ENCODE measurements at places on chromosomes 6 and 20.

DNA sequence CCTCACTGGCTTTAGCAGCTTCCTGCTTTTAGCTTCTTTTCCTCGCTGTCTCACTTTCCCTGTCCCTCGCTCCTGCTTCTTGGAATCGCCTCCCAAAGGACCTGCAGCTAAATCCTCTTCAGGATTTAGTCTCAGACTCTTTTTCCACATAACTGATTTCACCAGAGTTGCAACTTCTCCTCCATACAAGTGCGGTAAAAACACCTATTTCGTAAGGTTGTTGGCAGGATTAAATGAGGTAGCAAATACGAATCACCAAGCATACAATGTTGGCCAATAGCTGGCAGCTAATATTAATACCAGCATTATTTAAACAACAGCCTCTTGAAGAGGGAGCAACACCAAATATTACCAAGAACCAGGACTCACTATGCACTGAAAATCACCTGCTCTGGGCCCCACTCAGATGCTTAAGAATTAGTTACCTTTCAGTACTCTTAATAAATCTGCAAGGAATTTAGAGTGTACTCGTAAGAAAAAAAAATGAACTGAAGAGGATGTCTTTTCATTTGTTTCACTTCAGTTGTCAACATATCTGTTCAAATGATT, 123.0 kb downstream of the DTNBP1 start:
- DNase-seq: peak; percentile 48

- DNase-seq: no peak
These were observed 493.8 kb downstream of the UTRN start for GRCh38 chr6:144778773-144779492.

GRCh38 chr6:13378669-13379590, 50.6 kb upstream of the TBC1D7 start:
- no peak for DNase-seq

DNA sequence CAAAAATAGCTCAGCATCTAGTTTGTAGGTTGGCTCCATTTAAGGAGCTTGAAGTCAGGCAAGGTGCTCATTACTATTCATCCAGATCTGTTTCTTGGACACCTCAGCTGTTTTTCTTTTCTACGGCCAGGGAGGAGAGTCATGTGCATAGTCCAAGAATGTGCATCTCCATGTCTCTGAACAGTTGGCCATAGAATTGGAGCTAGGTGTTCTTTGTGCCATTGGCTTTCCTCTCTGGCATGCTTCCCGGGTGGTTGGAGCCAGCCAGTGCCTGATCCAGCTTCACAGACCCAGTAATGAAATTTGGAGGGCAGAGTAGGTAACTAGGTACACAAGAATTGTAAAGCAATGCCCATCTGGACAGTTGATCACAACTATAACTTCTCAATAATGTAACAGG, 21.6 kb downstream of the EYA4 start:
- no peak for DNase-seq

- DNase-seq: no peak
These were observed 256.6 kb downstream of the EYS start for GRCh38 chr6:65450451-65450850.

- no peak for DNase-seq
These were observed 1.9 kb downstream of the ELOVL2 start for GRCh38 chr6:11042025-11042749.

DNA sequence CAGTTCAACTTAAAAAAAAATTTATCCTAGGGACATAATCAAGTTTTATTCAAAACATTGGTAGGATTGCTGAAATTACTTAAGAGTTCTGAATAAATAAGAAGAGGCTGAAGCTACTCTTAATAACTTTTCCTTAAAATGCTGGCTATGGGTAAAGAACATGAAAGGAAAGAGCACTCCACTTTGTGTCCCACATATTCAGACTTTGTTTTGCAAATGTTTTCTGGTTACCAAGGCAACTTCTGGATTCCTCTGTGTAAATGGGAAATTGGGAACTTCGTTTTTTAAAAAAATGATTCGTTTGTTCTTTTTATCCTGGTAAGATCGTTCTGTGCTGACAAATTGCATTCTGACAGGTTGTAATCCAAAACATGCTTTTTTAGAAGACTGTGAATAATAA, 115.0 kb downstream of the KIF6 start:
- DNase-seq: peak; percentile 11

GRCh38 chr6:31467151-31467550, 30.8 kb upstream of the MICB start:
- no peak for DNase-seq

GRCh38 chr6:133313068-133313467, 71.9 kb downstream of the EYA4 start:
- DNase-seq: no peak

DNA sequence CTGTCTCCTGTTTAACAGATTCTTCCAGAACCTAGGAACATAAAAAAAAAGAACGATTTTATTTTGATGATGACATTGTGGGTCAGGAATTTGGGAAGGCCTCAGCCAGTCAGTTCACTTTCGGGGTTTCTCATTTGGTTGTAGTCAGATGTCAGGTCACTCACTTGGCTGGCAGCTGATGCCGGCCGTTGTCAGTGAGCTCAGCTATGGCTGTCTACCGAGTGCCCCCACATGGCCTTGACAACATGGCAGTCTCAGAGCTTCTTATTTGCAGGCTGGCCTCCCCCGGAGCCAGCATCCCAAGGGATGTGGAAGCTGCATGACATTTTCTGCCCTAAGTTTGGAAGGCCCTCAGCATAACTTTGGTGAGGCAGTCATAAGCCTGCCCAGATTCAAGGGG, 11.5 kb downstream of the RNF217 start:
- no peak for DNase-seq

- DNase-seq: peak; percentile 56
These were observed 31.2 kb downstream of the PARD6B start for GRCh38 chr20:50762435-50763220.

DNA sequence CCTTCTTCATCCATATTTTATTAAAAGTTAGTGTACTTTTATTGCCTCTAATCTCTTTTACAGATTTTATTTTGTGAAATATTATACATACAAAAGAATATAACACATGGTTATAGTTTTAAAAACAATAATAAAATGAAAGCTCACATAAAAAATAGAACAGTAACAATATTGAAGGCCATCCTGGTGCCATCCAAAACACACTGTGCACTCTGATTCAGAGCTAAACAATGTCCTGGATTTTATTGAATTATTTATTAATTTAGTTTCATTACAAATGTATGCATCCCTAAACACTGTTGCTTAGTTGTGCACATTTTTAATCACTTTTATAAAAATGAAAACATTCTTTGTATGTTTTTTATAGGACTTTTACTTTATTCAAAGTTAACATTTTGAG, 32.9 kb downstream of the RNF217 start:
- no peak for DNase-seq

GRCh38 chr6:116251568-116252384, 2.1 kb downstream of the TSPYL4 start:
- peak; percentile 92 for DNase-seq

GRCh38 chr6:71197780-71198179, 90.8 kb upstream of the OGFRL1 start:
- DNase-seq: peak; percentile 62

DNA sequence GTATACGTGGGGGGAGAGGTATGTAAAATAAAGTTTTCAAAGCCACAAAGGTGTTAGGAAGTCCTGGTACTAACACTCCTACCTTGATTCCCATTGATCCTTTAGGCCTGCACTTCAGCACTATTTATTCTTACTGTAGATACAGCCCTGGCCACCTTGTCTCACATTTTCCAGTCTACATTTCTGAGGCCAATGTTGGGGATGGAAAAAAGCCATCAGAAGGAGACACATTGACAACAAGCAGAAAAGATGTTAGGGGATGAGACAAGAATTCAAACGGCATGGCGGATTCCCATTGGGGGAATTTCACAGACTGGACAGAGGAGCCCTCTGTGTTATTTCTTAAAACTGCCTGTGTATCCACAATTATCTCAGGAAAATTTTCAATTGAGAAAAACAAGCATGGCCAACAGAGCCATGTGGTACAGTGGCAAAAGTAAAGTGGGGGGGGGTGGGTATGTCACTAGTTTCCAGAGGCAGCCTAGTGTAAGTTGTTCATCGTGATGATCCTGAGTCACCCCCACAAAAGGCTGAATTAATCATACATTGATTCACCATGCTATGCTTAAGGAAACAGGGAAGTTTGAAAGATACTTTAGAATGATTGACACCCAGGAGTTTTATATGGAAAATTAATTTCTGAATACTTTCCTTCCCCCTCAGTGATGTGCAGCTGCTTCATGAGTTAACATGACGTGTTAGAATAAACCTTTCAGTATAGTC, 40.5 kb downstream of the RREB1 start:
- no peak for DNase-seq

DNA sequence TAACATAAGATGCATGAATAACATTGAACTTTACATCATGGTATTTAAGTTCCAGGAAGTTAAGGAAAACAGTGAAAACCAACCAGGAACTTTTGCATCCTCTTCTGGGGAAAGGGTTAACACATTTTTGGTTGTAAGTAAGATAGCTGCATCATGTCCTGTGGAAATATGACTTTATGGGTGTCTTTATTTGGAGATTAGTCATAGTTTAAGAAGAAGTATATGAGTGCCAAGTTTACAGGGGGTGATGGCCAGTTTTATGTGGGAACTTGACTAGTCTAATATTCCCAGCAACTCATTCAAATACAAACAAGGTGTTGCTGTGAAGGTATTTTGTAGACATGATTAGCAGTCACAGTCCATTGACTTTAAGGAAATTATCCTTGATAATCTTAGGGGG, 78.0 kb downstream of the PDE10A start:
- DNase-seq: peak; percentile 76

DNA sequence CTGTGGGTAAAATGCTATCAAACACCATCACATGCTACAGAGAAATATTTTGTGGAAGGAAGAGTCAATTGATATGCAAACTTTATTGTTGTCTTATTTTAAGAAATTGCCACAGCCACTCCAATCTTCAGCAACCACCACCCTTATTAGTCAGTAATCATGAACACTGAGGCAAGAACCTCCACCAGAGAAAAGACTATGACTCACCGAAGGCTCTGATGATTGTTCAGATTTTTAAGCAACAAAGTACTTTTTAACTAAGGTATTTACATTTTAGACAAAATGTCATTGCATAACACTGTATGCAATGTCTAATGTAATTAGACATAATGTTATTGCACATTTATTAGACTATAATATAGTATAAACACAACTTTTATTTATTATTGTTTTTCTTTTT, 26.2 kb upstream of the MMP24 start:
- DNase-seq: peak; percentile 73

GRCh38 chr6:150347845-150348244, 21.0 kb upstream of the IYD start:
- DNase-seq: no peak
